ENCODE measurements at places on chromosomes 2 and 18. TPM values are rescaled to one million over a fixed set of nuclear protein-coding genes. Genes with fewer than 3 reads are reported as not detected.

- DNase-seq = peak; percentile 45
Observed at GRCh38 chr2:99697811-99698568, 208.2 kb upstream of the REV1 start.

EPC2 gene
- total RNA-seq = 17.3 TPM

DNA sequence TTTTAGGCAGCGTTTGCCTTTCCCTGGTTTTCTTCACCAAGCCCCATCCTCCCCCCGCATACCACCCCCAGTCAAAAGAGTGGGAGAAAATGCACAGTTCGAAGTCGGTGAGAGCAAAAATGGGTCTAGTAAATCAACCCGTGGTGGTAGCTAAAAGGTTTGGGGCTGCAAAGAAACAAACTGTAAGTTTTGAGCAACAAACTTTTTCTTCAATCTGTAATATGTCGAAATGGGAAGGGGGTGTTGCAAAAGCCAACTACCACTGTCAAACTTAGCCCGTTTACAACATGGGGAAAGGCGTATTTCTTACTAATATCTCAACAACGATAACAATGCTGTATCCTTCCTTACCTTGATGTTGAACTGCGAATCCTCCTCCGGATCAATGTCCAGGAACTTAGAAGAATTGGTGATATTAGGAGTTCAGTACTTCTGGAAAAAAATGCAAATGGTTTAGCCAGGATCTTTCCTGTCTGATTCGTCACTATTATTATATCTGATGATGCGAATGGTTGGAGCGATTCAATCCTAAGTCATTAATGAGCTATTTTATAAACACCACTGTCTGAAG is 2.4 kb upstream of the SATB2 start:
- DNase-seq = peak; percentile 60

GRCh38 chr2:10471046-10471571 is 23.0 kb upstream of the ODC1 start:
- DNase-seq = no peak

PPP4R1 gene
- total RNA-seq = 163 TPM

DNA sequence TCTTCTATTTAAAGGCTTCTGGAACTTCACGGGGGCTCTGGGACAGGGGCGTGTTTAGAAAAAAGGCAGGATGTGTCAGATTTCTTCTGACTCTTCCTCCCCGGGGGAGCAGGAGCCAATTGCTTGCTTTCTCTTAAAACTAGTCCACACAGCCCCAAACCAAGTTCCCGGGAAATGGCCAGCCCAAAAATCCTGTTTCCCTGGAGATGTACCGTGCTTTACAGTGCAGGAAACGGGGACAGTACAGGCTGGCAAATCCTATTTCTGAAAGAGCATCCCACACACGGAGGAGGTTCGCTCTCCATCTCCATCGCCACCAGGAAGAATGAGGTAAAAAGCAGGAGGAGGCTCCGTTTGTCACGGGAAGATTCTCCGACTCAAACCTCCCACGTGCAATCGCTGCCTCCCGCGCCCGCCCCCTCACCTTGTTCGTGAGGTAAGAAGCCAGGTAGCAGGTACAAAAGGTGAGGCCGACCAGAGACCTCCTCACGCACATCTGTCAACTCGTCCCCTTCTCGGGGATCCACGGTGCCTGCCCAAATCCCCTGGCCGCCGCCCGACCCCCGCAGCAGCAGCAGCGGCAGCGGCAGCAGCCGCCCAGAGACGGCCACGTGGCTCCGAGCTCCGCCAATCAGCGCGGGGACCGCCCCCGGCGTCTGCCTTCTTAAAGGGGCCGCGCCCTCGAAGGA is 15.6 kb upstream of the RIOK3 start:
- DNase-seq = peak; percentile 67

DNA sequence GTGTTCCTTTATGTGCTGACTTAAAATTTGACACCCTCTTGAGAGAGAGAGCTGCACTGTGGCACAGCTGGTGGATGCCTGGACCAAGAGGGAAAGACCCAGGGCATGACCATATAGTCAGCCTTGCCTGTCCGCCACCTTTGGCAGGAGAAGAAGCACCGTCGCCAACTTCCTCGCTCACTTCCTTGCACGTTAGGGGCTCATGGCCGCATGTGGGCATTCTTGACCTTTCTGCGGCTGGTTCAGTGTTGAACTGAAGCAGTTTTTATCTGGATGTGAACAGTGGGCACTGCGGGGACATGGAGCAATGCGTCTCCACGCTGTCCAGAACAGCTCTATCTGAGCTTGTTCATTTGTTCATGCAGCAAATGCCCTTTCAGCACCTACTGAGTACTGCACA is 66.9 kb downstream of the TRAPPC12 start:
- DNase-seq = no peak

GRCh38 chr18:46680784-46681695 is 24.0 kb upstream of the LOXHD1 start:
- DNase-seq = no peak

DNA sequence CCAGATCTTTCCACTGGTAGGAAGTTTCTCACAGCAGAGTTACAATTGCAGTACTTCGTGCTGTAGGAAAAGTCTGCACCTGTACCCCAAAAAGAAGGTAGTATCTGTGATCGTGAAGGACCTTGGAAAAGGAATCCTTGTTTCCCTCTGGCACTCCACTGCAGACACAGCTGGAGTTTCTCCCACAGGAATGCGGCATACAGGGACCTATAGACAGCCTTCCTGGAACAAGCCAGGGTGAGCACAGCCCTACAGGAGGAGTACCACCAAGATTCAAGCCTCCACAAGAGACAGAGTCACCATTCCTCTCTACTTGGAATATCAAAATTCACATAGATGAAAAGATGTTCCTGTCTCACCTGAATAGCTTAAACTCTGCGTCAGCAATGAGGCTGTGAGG is 372.4 kb downstream of the CMPK2 start:
- DNase-seq = no peak
